ENCODE measurements at places on chromosomes 3 and 15. TPM values are rescaled to one million over a fixed set of nuclear protein-coding genes. Genes with fewer than 3 reads are reported as not detected.

DNA sequence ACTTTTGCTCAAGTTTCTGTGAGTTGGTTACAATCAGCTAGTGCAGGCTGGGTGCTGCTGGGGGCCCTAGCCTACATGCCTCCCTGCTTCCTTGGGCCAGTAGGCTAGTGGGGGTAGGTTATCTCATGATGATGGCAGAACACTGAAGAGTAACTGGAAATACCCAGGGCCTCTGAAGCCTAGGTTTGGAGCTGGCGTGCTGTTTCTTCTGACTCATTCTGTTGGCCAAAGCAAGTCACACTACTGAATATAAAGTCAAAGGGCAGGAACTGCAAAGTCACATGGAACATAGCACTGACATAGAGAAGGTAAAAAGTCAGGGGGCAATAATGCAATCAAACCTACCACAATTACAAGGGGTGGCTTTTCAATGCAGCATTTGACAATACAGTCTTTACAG, 34.5 kb downstream of the RASGRP1 start:
- no peaks in the 10 kb centered on the region for H3K4me1 ChIP-seq
- no peak overlapping the region for H3K27ac ChIP-seq
- no peaks in the 10 kb centered on the region for H3K36me3 ChIP-seq
- no peak overlapping the region for H3K4me3 ChIP-seq

- no peaks in the 10 kb centered on the region for H3K36me3 ChIP-seq
- DNase-seq: peak; percentile 20
- H3K4me3 ChIP-seq: no peak overlapping the region
- H3K27ac ChIP-seq: no peak overlapping the region
These were observed 41.1 kb downstream of the CTXND1 start for GRCh38 chr15:80210611-80211573.

DNA sequence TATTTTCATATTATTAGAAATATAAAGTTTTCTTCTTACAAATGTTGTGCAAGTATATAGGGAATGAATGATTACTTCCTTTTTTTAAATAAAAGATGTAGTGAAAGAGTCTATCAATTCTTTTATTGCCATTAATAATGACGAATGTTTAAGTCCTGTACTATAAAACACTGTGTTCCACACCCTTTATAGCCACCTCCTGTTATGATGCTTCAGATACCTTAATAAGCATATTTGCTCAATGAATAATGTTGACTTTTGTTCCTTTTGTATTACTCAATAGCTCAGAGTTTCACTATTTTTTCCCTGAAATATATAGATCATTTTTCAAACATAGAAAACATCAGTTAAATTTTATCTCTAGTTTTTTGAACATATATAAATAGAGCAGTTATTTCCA, 378.2 kb upstream of the THBS1 start:
- H3K4me3 ChIP-seq: no peak overlapping the region
- no peak overlapping the region for H3K27ac ChIP-seq
- DNase-seq: no peak
- no peaks in the 10 kb centered on the region for H3K4me1 ChIP-seq

DNA sequence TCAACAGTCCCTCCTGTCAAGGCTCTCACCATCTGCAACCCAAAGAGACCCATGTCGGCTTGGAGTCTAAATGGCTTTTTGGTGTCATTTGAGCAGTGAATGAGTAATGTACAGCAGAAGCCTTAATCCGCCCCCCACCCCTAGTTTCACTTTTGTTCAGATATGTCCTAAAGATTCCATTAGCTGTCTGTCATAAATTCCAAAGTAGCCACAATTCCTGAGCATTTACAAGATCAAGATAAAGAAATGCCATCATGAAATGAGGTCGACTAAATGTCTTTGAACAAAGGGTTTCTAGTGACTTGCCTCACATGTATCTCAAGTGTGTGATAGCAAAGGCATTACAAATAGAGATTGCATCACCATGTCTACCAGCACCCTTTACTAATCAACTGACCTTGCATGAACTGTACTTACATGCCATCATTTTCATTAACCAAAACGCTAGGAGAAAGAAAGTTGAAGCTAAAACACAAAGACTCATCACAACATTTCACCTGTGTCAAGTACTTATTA, 123.8 kb upstream of the PHLDB2 start:
- H3K27me3 ChIP-seq: no peaks in the 10 kb centered on the region
- H3K4me1 ChIP-seq: peaks cover 72% of the 10 kb centered on the region
- H3K36me3 ChIP-seq: no peaks in the 10 kb centered on the region
- no peak overlapping the region for H3K4me3 ChIP-seq
- H3K27ac ChIP-seq: peak overlapping the region; percentile 88

GRCh38 chr3:41236228-41236627, 36.9 kb downstream of the CTNNB1 start:
- DNase-seq: no peak
- no peaks in the 10 kb centered on the region for H3K4me1 ChIP-seq
- peaks cover 56% of the 10 kb centered on the region for H3K36me3 ChIP-seq
- no peak overlapping the region for H3K4me3 ChIP-seq

GRCh38 chr3:71395470-71395869, 188.1 kb downstream of the FOXP1 start:
- no peak overlapping the region for H3K27ac ChIP-seq
- peaks cover 7% of the 10 kb centered on the region for H3K4me1 ChIP-seq
- no peaks in the 10 kb centered on the region for H3K27me3 ChIP-seq
- no peak for DNase-seq
- no peaks in the 10 kb centered on the region for H3K36me3 ChIP-seq

The PARP15 gene
- not detected for total RNA-seq

- no peak for DNase-seq
- peaks cover 9% of the 10 kb centered on the region for H3K4me1 ChIP-seq
- H3K4me3 ChIP-seq: no peak overlapping the region
- no peaks in the 10 kb centered on the region for H3K27me3 ChIP-seq
These were observed 727.1 kb upstream of the NECTIN3 start for GRCh38 chr3:110344487-110344886.

The PLA1A gene
- total RNA-seq: 4.4 TPM

- peaks cover 14% of the 10 kb centered on the region for H3K4me1 ChIP-seq
- H3K4me3 ChIP-seq: no peak overlapping the region
- DNase-seq: no peak
- H3K27me3 ChIP-seq: no peaks in the 10 kb centered on the region
- H3K27ac ChIP-seq: no peak overlapping the region
These were observed 2.0 kb upstream of the FSTL1 start for GRCh38 chr3:120452816-120453215.

DNA sequence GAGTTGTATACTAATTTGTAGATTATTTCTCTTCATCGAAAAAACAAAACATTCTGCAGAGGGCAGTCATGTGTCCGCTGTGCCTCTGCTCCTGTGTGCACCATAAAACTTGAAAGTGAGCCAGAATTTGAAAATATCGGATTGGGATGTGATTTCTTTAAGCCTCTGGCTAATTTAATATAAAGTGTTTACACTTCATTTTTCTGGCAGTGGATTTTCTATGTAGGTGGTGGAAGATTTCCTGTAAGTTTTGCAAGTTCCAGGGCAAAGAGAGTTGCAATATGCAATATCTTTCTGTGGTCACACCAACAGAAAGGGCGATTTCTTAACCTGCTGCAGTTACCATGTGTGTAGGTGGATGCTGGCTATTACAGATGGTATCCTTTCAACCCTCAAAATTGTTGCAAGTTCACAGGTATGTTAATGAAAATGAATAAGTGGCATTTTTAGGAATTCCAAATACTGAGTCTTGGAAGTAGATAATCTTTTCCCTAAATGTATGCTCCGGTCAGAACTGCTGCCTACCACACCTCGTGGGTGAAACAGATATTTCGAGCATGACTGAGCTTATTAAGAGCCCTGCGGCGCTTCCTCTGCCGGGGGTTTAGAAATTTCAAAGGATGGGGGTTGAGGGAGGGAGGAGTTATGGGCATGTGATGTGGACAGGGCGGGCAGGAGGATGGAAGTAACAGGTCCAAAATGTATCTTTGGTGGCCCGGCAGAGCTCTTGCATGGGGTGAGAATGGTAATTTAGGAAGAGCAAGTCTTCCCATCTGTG, 134.0 kb downstream of the PGPEP1L start:
- no peak overlapping the region for H3K27ac ChIP-seq
- peaks cover 37% of the 10 kb centered on the region for H3K4me1 ChIP-seq
- no peak overlapping the region for H3K4me3 ChIP-seq

GRCh38 chr15:71443538-71443937, 328.3 kb downstream of the THSD4 start:
- no peaks in the 10 kb centered on the region for H3K27me3 ChIP-seq
- no peak overlapping the region for H3K4me3 ChIP-seq
- no peak overlapping the region for H3K27ac ChIP-seq
- H3K4me1 ChIP-seq: peaks cover 4% of the 10 kb centered on the region
- H3K36me3 ChIP-seq: no peaks in the 10 kb centered on the region
- peak; percentile 66 for DNase-seq

Data from body of pancreas (tissue), 4 donors.